ENCODE measurements at places on chromosomes 12 and 14.

- no peak for DNase-seq
Observed at GRCh38 chr12:66352197-66352596, 49.9 kb downstream of the HELB start.

DNA sequence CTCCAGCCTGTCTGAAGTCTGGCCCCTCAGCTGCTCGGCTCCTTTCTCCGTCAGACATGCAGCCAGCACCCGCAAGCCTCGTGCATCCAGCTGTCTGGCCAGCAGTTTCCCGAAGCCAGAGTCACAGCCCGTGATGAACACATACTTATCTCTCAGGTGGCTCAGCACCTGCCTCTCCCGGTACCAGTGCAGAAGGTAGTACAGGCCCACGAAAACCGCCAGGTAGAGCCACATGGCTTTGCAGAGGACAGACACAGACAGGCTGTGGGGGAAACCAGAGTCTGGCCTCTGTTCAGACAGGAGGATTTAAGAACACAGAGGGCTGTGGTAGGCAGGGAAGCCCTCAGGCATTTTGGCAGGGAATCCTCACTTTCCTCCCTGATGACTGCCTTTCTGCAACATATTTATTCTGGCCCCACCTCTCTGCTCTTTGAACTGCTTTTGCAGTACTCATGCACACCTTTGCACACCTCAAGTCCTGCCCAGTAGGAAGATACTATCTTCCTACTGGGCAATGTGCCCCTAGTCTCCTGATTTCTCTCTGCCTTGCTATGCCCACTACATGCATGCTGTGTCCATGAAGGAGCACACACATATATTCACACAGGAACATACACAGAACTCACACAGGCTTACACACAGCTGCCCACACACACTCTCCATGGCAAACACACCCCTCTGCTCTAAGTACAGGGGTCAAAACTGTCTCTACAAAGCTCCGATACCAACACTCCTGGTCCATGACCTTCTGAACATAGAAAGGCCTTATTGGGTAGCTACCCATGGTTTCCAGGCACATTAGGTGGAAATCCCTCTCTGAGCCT is at the start of gene RDH16:
TSS of gene RDH16 (minus strand) at position 380 of the 824 bp plus-strand sequence. CDS start at position 234, 146 bp downstream.
- DNase-seq, result no peak

DNA sequence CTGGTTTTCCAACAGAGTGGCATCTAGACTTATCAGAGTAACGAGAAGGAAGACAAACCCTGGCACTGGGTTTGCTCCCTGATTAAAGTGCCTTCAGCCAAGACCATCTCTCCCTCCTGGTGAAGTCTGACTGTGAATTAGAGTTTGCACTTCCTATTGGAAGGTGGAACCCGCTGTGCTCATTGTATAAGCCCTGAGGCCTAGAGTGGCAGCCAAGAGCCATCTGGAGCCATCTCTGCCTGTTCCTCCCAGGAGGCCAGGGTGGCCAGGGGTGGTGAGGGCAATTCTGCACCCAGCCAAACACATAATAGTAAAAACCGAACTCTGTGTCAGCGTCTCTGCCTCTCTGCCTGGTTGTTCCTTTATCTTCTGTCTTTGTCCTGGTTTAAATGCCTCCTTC is 25.0 kb downstream of the MFAP5 start:
- DNase-seq, result no peak

- DNase-seq, result no peak
Observed at GRCh38 chr12:58967561-58967960, 47.3 kb upstream of the LRIG3 start.

GRCh38 chr14:22552827-22553076 is 36.3 kb downstream of the DAD1 start:
- no peak for DNase-seq

DNA sequence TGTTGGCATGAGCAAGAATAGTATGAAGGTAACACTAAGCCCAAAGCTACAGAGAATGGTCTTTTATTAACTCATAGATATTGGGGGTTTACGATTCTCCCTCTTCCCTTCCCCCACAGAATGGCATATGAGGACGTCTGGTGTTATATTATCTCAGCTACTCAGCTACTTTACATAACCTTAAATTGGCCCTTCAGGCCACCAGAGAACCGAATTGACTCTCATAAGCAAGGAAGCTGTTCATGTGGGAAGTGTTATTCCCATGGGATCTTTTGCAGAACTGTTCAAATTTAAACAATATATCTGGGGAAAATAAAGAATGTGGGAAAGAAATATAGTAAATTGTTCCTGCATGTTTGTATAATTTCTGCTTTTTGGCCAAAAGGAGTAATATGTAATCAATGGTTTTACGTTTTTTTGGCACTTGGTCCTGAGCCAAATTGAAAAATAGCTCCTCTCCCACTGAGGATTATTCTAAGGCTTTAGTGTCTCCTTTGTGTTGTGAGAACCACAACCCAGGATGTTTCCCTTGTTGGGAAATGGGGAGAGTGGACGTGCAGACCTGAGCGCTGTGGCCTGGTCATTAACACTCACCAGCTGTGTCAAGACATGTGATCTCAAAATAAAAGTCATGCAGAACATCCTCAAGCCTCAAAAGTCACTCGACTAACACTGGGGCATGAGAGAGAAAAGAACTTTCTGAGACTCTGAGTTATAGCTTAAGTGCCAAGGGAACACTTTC is 31.8 kb upstream of the CMAS start:
- no peak for DNase-seq

- DNase-seq, result no peak
Observed at GRCh38 chr12:39205969-39206368, 237.0 kb downstream of the KIF21A start.

GRCh38 chr14:55327179-55327578 is 56.0 kb downstream of the FBXO34 start:
- no peak for DNase-seq

GRCh38 chr14:76882651-76883050 is 56.4 kb downstream of the LRRC74A start:
- no peak for DNase-seq

- DNase-seq, result no peak
Observed at GRCh38 chr14:56121816-56122215, 3.6 kb downstream of the PELI2 start.

GRCh38 chr12:100447381-100447780 is 26.3 kb upstream of the NR1H4 start:
- DNase-seq, result no peak

DNA sequence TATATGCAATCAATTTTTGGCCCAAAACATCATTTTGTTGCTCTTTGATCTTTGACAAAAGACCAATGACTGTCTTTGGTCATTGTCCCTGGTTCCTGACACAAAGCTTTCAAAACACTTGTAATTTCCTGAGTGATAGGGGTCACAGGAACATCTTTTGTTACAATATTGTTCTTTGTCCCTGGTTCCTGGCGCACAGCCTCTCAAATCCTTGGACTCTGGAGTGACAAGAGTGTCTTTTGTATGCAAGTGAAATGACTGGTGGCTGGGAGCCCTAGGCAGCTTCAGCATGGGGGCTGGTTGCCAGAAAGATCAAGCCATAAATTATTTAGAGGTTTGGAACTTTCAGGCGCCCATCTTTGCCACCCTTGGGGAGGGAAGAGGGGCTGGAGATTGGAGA is 53.9 kb downstream of the DNAH10 start:
- no peak for DNase-seq

DNA sequence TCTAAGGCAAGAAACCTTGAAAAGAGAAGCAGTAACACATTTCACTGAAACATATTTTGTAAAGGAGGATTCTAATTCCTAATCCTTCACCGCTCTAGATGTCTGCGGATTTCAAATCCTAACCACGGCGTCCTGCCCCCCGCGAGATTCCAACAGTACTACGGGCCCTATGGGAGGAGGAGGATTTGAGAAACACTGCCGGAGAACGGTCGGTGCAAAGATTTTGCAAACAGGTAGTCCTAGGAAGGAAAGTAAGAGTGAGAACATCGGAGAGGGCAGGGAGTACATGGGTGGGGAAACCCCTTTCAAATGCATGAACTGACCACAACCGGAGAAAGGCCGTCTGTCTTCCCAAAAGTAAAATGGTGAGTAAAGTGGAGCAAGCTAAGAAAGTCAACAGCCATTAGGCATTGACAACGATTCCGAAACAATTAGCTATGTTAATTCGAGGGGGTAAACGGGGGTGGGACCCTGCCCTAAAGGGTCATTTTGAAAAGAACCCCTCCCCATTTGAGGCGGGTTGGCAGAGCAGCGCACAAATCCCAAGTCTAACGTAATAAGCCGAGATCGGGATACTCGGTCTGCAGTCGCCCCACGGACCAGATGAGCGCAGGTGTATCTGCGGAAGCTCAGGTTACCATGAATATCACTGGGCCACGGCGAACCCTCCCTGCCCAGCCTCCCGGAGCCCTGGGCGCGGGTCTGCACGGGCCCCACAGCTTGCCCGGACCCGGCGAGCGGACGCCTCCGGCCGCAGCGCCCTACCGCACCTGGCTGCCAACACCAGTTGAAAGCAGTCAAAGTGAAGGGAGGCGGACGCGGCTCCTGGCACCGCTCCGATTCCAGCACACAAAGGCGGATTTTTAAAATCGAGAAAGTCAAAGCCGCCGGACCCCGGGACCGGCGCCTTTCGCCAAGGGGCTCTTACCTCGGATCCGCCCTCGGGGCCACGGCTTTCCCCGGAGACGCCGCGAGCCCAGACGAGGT is 662 bp downstream of the EPS8 start:
- no peak for DNase-seq

- DNase-seq, result no peak
Observed at GRCh38 chr14:70785556-70785955, 23.8 kb downstream of the MAP3K9 start.

GRCh38 chr14:26596543-26597061 is 1.2 kb downstream of the NOVA1 start:
- no peak for DNase-seq

DNA sequence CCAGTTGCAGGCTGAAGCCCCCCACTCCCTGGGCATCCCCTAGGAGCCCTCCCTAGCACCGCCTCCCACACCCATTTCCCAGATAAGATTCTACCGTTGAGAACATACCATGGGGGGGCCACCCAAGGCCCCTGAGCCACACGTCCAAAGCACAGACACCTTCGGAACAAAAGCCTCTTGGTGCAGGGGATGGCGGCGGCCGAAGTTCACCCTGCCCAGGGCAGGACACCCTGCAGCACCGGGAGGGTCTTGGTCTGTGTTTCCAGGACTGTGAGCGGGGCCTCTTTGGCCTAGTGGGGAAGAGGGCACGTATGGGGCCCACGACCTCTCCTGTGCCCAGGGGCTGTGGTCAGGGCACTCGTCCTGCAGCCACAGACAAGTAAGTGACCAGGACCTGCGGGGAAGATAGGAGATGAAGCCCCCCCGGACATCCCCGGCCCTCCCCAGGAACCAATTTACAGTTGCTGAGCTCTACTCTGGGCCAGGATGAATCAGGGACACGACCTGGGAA is 154.3 kb upstream of the C14orf180 start:
- no peak for DNase-seq

DNA sequence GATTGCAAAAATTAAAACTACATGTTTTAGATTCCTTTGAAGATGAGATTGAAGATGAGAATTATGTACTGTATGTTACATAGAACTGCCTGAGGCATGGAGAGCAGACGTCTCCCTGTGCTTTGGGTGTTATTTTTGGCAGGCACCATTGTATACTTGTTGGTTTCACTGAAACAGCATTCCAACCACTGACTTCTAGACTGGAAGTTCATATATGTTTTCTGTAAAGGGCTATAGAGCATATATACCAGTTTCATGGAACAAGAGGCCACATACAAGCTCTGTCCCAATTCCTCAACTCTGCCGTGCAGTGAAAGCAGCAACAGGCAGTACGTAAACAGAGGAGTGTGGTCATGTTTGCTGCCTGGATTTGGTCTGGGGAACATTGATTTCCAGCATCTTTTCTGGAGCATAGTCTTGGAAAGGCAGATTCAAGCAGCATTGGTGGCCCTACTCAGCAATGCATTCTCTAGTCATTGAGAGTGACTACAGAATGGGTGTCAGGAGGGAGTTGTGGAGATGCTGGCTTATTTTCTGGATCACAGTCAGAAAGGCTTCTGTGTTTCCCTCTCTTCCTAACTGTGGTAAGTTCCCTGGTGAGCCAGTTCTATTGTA is 57.6 kb upstream of the CNTN1 start:
- DNase-seq, result no peak

GRCh38 chr14:22583994-22584393 is 5.0 kb downstream of the DAD1 start:
- no peak for DNase-seq

DNA sequence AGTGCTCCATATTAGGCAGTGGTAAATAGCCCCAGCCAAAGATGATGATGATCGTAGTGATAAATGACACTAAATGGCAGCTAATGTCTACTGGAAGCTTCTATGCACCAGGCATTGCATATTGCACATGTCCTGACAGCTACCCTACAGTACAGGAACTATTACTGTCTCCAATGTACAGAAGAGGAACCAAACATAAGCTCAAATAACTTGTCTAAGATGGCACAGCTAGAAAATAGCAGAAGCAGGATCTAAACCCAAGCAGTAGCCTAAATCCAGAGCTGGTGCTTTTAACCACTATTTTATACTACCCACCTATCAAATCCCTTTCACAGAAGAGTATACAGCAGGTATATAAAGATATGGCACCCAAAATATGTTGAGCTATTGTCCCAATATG is 28.9 kb downstream of the ESR2 start:
- no peak for DNase-seq

DNA sequence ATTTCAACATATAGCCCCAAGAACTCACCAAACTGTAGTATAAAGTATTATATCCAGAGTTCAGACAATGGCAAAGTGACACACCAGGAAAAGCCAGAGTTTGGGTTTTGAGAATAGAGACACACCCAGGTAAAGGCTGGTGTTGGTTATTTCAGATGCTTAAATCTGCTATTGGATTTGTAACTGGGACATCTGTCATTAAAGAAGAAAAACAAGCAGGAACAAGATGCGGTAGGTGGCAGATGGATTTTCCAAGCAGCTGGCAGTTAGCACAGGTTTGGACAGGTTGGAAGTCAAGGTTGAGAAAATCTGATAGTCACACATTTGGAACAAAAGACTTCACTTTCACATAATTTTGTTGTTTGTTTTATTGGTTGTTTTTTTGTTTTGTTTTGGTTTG is 14.4 kb upstream of the CDK17 start:
- DNase-seq, result no peak

- no peak for DNase-seq
Observed at GRCh38 chr12:110640275-110641025, 26.5 kb downstream of the TCTN1 start.

DNA sequence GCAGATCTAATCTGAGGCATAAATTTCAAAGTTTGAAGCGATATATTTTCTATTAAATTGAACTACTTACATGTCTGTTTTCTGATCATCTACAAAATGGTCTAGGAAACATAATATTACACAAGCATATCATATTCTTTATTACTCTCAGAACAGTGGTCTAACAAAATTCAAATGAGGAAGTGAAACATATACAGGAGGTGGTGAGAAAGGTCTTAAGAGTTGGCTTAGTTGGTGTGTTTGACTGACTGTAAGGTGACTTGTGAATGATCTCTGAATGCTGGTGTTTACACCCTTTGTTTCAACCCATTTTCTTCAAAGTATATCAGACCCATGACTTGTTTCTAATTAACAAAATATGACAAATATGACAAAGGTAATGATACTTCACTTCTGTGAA is 1156.8 kb downstream of the SLC16A7 start:
- DNase-seq, result no peak

- DNase-seq, result no peak
Observed at GRCh38 chr12:131613678-131614077, 97.2 kb upstream of the SFSWAP start.

GRCh38 chr14:93084866-93085857 is 30.6 kb downstream of the ITPK1 start:
- no peak for DNase-seq

GRCh38 chr12:102331419-102331818 is 133.8 kb upstream of the PMCH start:
- no peak for DNase-seq

- no peak for DNase-seq
Observed at GRCh38 chr12:109923481-109924245, 23.6 kb downstream of the TCHP start.

GRCh38 chr14:30550335-30550734 is 8.6 kb upstream of the G2E3 start:
- DNase-seq, result no peak
